ENCODE measurements at places on chromosomes 5 and 9.
A peak's percentile ranks its signal among the peaks of the same experiment; 100 is the strongest.

GRCh38 chr5:921456-922435, 29.1 kb downstream of the TRIP13 start:
- no peak for DNase-seq

DNA sequence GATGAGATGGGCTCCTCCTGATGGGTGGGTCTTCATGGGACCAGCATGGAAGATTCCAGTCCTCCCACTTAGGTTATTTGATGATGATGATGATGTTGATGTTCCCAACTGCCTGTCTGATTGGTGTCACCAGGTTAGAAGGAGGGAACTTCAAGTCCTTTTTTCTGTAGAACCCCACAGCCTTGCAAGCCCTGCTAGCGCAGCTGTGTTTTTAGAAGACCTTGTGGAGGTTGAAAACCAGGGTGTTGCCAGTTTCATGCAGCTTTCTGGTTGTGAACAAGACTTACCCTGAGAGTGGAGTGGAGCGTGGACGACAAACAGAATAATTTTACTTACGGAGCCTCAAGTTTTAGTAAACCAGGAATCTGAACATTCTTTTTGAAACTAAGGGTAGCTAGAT, 83.0 kb downstream of the TRIO start:
- no peak for DNase-seq

DNA sequence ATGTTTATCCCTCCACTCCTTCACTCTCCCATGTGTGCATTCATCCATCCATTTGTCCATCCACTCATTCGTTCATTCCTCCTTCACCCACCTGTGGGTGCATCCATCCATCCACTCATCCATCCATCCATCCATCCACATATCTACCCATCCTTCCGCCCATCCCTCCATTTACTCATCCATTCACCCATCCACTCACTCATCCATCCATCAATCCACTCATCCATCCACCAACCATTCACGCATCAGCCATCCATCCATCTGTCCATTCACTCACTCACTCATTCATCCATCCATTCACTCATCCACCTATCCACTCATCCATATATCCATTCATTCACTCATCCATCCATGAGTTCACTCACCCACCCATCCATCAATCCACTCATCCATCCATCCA, 7.3 kb downstream of the SLC9A3 start:
- DNase-seq: no peak

DNA sequence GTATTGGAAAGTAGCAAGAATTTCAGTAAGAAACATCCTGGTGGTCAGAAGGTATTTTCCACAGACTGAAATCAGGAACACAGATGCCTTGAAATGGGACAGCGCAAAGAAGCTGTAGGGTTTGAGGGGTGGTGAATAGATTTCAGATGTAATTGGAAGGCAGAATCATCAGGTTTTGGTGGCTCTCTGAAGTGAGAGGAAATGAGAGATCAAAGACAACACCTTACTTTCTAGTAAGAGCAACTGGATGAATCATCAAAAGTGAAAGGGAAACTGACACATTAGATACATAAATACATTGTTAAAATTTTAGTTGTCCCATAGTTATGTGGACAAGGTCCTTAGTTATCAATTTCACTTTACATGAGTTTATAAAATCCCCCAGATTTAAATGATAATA, 188.2 kb upstream of the SLC27A6 start:
- no peak for DNase-seq

GRCh38 chr5:52269401-52269800, 518.3 kb upstream of the ITGA1 start:
- DNase-seq: no peak

DNA sequence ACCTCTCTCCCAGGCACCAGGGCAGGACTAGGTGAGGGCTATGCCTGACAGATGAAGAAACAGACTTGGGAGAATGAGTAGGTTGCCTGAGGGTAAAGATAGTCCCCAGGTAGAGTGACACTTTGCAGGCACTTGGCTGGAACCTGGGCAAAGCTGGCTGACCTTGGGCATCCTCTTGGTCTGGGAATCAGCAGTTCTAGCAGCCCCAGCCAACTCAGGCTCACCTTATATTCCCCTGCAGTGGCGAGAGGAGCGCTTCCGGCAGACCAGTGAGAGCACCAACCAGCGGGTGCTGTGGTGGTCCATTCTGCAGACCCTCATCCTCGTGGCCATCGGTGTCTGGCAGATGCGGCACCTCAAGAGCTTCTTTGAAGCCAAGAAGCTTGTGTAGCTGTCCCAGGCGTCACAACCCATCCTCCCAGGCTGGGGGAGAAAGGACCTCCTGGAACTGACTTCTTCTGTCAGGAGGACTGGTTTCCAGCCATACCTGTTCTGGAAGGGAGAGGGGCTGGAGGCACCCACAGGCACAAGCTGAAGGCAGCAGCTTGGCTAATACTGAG, 3.1 kb downstream of the TMED9 start:
- no peak for DNase-seq

DNA sequence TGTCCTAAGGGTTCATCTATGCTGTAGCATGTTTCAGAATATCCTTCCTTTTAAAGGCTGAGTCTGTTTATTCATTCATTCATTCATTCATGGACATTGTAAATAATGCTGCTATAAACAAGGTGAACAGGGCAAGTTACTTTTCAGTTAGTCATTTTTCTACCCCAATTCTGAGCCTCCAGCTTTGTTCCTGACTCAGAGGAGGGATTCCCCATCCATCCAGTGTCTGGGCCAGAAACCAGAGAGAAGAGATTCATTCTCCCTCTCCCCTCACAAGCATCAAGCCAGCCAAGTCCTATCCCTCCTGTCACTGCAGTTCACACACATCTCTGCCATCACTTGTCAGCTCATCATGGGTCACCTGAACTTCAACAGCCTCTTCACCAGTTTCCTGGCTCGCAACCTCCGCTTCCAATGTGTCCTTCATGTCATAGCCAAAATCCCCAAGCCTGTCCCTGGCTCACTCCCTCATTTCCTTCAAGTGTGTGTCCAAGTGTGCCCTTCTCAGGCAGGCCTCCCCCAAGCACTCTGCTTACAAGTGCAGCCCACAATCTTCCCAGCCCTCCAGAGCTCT, 203.0 kb downstream of the TTLL11 start:
- peak; percentile 18 for DNase-seq

DNA sequence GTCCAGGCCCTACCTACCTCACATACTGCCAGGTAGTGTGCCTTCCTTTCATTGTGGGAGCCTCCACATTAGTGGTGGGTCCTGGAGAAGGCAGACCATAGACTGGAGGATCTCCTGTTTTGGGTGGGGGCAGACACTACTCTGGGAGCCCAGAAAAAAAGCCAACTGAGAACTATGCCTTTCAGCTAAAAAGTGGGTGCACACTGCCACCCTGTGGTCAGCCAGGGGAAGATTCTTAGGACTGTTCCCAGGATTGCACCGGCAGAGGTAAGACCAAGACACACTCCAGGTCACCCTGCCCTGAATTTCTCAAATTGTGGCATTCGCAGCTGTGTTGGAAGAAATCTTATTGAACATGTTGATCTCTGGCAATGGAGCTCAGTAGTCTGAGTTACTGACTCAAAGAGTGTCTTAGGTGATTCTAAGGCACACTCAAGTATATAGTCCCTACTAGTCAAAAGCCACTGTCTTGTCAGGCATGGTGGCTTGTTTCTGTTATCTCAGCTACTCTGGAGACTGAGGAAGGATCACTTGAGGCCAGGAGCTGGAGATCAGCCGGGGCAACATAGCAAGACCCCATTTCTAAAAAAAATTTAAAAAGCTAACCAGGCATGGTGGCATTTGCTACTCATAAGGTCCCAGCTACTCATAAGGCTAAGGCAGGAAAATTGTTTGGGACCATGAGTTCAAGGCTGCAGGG, 3.6 kb downstream of the SIGMAR1 start:
- DNase-seq: no peak

DNA sequence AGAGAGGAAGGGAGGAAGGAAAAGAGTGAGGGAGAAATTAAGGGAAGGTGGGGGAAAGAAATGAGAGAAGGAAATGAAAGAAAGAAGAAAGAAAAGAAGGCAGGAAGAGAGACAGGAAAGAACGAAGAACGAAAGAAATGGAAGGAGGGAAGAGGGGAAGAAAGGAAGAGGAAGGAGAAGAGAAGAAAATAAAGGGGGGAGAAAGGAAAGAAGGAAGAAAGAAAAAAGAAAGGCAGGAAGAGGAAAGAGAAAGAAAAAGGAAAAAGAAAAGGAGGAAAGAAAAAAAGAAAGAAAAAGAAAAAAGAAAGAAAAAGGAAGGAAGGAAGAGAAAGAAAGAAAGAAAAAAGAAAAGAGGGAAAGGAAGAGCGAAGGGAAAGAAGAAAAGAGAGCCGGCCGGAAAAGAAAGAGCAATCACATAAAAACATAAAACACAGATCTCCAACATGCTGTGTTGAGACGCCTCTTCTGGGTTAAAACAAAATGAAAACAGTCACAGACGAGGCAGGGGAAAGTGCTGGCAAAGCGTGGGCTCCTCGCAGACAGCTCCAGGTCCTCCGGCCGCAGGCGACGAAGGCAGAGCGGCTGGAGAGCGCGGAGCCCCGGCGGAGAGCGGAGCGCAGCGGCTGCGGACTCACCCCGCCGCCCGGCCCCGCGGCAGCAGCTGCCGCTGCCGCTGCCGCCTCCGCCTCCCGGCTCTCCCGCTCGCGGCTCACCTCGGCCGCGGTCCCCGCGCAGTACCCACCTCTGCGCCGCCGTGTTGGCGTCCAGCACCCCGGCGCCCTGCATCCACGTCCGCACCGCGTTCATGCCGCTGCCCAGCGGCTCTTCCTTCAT, 896 bp downstream of the EBF1 start:
- no peak for DNase-seq

- DNase-seq: no peak
These were observed 138.8 kb downstream of the ADAMTS16 start for GRCh38 chr5:5278815-5279381.

DNA sequence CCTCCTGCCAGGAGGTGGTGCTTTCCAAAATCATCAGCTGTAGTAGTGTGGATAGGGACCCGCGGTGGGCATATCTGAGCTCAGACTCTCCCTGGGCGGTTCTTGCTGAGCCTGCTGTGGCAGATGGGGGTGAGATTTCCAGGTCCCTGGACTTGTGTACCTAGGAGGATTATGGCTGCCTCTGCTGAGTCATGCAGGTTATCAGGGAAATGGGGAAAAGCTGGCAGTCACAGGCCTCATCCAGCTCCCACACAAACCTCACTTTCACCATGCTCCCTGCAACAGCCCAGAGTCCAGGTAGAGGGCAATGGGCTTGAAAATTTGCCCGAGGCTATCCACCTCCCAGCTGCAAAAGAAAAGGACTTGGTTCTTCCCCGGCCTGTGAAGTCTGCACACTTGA, 23.4 kb upstream of the MAMDC2 start:
- DNase-seq: no peak

GRCh38 chr9:92600462-92601261, 64.9 kb upstream of the ECM2 start:
- no peak for DNase-seq

DNA sequence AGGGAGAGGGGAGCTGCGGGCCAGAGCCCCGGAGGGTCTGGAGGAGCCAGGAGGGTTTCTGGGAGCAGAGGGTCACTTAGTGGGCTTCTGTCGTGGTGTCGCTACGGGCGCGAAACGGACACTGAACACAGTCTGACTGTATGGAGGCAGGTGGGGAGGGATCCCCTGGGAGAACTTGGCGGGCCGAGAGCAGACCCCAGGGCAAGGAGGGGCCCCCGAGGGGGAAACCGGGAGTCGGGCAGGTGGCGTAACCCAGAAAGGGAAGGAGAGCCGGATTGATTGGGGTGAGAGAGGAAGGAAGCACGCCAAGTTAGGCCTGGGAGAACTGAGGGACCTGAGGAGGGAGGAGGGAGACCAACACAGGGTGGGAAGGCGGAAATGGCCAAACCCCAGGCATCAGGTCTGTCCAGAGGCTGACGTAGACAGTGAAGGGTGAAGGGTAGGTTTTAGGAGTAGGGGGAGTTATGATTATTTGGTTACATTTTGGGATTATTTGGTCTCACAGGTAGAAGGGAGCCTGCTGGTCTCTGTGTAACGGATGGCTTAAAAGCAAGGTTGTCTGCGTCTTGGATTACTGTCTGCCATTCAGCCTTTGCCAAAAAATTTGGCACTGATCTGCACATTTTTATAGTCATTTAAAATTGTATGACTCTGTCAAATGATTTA, 3.3 kb upstream of the MSMP start:
- DNase-seq: no peak

DNA sequence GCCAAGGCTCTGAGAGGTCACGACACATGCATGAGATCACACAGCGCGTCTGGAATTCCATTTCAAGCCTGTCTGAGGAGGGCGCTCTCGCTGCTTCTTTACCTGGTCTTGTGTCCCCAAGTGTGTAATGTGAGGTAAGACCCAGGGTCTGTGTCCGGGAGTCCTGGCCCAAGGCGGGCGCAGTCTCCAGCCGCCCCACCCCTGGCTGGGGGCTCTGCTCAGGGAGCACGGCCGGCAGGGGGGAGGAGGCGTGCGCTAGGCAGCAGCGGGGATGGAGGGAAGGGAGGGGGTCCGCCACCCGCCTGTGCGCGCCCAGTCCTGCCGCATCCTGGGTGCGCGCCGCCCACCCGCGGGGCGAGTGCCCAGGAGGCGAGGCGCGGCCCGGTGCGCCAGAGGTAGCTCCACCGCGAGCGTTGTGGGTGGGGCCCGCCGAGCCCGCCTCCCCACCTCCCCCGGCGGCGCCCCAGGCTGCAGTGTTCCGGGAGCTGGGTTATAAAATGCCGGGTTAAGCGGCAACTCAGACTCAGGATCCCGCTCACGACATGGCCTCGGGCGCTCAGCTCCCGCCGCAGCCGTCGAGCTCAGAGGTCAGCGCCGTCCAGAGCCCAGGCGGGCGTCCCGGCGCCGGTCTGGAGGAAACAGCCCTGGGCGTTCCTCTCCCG, at the start of gene CCNI2:
TSS of gene CCNI2 (plus strand) at position 473 of the 662 bp plus-strand sequence. CDS start at position 543, 70 bp downstream.
- no peak for DNase-seq

DNA sequence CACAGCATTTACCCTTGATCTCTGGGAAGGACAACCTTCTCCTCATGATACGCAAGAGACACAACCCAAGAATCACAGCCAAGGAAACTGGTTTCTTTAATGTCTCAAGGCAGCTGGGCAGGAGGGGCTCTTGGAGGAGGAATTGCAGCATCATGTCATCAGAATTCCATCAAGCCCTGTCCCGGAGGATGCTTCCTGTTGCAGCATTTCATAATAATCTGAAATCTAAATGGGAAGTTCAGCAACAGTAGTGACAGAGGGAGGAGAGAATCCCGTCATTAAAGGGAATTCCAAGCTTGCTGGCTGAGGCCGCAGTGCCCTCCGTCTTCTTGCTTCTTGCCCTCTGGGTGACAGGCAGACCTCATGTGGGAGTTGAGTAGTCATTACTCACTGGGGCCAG, 192.7 kb downstream of the TENT4A start:
- no peak for DNase-seq

GRCh38 chr5:65867542-65868195, 58.7 kb upstream of the ERBIN start:
- no peak for DNase-seq

GRCh38 chr5:8829323-8830029, 716.4 kb downstream of the SEMA5A start:
- no peak for DNase-seq

- DNase-seq: no peak
These were observed 27.8 kb downstream of the PSAT1 start for GRCh38 chr9:78324682-78325081.

Data from NCI-H510A (cell line).